Peyer's patch (tissue), 4 donors: ENCODE measurements at places on chromosomes 6 and 20. TPM values are rescaled to one million over a fixed set of nuclear protein-coding genes. Genes with fewer than 3 reads are reported as not detected.
A peak's percentile ranks its signal among the peaks of the same experiment; 100 is the strongest.

The ADGRF4 gene
- not detected for total RNA-seq

- H3K27me3 ChIP-seq = no peaks in the 10 kb centered on the region
- H3K27ac ChIP-seq = no peak overlapping the region
- no peak overlapping the region for H3K4me3 ChIP-seq
- H3K4me1 ChIP-seq = no peaks in the 10 kb centered on the region
- H3K36me3 ChIP-seq = peaks cover 30% of the 10 kb centered on the region
- DNase-seq = no peak
Observed at GRCh38 chr6:139184047-139184446, 49.2 kb downstream of the HECA start.

GRCh38 chr6:160170018-160170680, 48.5 kb downstream of the SLC22A1 start:
- no peak overlapping the region for H3K4me3 ChIP-seq
- no peaks in the 10 kb centered on the region for H3K4me1 ChIP-seq
- no peak for DNase-seq

DNA sequence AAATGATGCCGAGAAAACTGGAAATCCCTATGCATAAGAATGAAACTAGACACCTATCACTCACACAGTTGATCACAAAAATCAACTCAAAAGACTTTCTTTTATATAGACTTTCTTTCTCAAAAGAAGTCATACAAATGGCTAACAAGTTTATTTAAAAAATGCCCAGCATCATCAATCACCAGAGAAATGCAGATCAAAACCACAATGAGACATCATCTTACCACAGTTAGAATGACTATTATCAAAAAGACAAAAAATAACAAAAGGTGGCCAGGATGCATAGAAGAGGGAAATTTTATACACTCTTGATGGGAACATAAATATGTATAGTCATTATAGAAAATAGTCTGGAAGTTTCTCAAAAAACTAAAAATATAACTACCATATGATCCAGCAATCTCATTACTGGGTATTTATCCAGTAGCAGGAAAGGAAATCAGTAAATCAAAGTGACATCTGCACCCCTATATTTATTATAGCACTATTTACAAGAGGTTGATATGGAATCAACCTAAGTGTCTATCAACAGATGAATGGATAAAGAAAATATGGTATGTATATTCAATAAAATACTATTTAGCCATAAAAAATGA, 3.4 kb upstream of the RNF217 start:
- no peaks in the 10 kb centered on the region for H3K27me3 ChIP-seq
- H3K36me3 ChIP-seq = no peaks in the 10 kb centered on the region
- no peaks in the 10 kb centered on the region for H3K4me1 ChIP-seq
- H3K27ac ChIP-seq = no peak overlapping the region
- no peak for DNase-seq

DNA sequence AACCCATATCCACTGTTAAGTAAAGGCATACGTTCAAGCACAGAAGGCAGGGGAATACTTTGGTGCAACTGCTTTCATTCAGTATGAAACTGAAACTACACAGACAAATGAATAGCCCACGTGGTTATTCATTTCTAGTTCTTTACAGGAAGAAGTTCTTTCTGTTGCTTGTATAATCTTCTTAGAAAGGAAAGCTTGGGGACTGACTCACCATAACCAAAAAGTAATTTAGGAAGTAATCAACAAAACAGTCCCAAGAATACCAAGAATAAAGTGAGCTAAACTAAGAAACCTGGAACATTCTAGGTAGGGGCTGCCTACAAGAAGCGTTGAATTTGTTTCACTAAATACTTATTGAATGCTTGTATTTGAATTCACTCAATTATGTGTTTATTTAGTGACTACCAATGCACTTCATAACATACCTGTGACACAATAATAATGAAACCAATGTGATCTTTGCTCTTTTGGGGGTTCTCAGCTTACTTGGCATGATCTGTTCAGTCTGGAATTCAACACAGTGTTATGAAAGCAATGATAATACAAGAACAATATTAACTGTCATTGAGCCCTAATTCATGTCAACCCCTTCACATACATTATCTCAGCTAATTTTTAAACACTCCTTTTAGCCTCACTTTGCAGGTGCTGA, 25.1 kb upstream of the KIAA0408 start:
- no peak overlapping the region for H3K27ac ChIP-seq
- peak overlapping the region; percentile 2 for H3K4me3 ChIP-seq
- H3K27me3 ChIP-seq = no peaks in the 10 kb centered on the region
- H3K4me1 ChIP-seq = no peaks in the 10 kb centered on the region

- no peak overlapping the region for H3K4me3 ChIP-seq
- H3K4me1 ChIP-seq = peaks cover 26% of the 10 kb centered on the region
Observed at GRCh38 chr6:149060985-149061760, 256.3 kb upstream of the TAB2 start.

- no peak for DNase-seq
- no peaks in the 10 kb centered on the region for H3K27me3 ChIP-seq
- H3K27ac ChIP-seq = no peak overlapping the region
- H3K4me3 ChIP-seq = no peak overlapping the region
Observed at GRCh38 chr6:4294636-4295035, 159.3 kb upstream of the ECI2 start.

GRCh38 chr6:166750108-166750793, 123.2 kb upstream of the RPS6KA2 start:
- H3K27me3 ChIP-seq = no peaks in the 10 kb centered on the region
- H3K36me3 ChIP-seq = no peaks in the 10 kb centered on the region
- no peak overlapping the region for H3K4me3 ChIP-seq
- DNase-seq = no peak

GRCh38 chr6:119568580-119568979, 219.0 kb upstream of the MAN1A1 start:
- DNase-seq = no peak
- H3K36me3 ChIP-seq = no peaks in the 10 kb centered on the region
- no peaks in the 10 kb centered on the region for H3K4me1 ChIP-seq
- no peak overlapping the region for H3K4me3 ChIP-seq
- no peaks in the 10 kb centered on the region for H3K27me3 ChIP-seq
- H3K27ac ChIP-seq = no peak overlapping the region
